NCI-H226 (cell line): ENCODE measurements at places on chromosomes 3 and 15.

GRCh38 chr3:8709801-8710507 lies 23.6 kb upstream of the CAV3 start:
- no peak for DNase-seq

- DNase-seq: no peak
Observed at GRCh38 chr3:63467392-63467791, 185.1 kb upstream of the SNTN start.

- DNase-seq: peak; percentile 27
Observed at GRCh38 chr15:59632714-59633113, 21.1 kb downstream of the GCNT3 start.

GRCh38 chr15:69059557-69059943 lies 45.1 kb downstream of the NOX5 start:
- no peak for DNase-seq

- DNase-seq: no peak
Observed at GRCh38 chr3:194184801-194185200, 48.9 kb downstream of the HES1 start.

GRCh38 chr3:161409069-161409468 lies 37.8 kb upstream of the SPTSSB start:
- peak; percentile 20 for DNase-seq

DNA sequence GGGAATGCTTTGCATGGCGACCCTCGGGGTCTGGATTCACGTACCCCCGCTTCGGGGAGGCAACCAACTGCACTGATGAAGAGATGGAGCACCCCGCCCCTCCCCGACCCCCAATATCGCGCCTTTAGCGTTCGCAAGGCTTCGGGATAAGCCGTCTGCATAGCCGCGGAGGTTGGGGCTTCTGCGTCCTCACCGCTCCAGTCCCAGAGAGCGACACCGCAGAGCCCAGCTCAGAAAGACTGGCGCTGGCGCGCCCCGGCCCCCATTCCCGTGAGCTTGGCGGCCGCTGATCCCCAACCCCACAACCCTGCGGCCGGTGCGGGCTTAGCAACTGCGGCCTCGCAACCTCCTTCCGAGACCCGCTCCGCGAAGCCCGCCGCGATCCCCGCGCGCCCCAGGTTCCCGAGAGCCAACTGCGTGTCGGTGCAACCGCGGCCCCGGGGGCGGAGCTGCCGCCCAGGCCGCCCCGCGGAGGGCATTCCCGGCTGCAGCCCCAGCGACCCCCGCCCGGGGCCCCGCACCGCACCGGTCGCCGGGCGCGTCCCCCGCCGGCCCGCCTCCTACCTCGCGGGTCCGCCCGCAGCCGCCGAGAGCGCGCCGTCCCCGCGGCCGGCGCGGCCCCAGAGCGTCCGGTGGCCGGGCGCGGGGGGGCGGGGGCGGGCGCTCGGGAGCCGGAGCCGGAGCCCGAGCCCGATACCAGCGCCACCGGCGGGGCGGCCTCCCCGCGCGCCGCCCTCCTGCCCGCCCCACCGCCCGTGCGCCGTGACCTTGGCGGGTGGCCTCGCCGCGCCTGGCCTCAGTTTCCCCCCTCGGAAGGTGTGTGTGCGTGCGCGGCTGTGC lies 79.5 kb downstream of the IQSEC1 start:
- no peak for DNase-seq

- DNase-seq: peak; percentile 89
Observed at GRCh38 chr3:197298945-197299854, 788 bp upstream of the DLG1 start.

DNA sequence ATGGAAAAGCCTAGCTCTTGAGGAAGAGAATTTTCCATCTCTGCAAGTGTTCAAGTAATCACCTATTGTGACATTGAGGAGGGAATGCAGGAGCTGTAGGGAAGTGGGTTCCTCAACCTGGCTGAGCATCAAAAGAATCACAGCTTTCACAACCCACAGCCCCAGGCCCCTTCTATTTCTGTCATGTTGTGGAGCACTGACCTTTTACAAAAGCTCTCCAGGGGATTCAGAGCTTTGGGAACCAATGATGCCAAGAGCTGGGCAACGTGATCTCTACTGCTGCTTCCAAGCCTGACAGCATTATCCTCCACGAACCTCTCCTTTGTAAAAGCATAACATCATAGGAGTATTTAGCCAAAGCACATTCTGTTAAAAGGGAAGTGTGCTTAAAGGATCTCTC lies 231.1 kb downstream of the ADAMTS9 start:
- no peak for DNase-seq

DNA sequence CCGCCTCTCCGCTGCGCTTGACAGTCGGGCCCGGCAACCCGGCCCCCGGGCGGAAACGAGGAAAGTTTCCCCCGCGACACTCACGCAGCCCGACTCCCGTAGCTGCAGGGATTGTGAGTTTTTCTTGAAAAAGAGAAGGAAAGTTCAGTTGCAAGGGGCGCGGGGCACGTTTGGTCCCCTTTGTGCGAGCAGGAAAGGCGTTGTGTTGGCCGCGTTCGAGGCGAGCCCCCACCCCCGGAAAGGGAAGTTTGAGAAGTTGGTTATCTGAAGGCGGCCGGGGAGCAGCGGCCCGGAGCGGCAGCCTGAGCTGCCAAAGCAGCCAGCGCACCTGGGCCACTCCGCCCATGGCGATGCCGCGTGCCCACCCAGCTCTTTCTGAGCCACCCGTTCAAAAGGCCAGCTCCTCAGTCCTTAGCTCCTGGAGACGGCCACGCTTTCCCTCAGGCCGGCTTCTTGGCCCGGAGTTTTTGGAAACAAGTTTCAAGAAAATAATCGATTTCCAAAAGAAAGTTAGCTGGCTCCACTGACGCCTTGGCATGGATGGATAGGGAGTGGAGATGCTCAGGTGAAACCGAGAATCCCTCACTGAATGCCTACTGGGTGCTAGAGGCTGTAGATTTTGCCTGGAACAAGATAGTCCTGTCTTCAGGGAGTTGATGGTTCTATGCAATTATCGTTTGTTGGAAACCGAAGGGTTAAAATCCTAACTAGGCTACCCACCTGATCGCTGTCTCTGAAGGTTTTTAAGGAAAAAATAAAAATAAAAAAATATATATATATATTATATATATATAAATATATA lies 832 bp downstream of the TGFBR2 start:
- DNase-seq: peak; percentile 3

DNA sequence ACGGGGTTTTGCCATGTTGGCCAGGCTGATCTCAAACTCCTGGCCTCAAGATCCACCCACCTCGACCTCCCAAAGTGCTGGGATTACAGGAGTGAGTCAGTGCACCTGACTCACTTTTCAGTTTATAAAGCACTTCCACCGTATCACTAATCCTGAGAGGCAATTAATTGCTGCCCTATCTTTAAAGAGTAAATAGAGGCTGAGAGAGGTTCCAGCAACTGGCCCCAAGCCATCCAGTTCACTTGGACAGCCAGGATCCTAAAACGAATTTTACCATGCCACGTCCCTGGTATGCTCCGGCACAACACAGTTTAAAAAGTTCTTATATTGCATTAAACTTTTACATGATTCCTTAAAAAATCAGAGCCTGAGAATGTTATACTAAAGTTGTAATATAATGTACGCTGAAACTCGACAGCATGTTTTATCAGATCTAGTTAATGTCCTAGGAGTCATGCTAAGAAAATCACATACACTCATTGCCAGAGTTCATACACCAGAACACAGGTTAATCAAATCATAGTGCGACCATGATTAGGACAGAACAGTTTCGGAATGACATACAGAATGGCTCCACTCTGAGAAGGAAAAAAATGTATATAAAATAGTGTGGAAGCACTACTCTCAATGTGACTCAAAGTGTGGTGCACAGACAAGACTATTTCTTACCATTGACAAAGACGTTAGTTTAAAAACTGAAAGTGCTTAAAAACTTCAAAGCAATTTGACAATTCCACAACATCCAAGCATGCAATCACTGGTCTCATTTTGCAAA lies 125.4 kb downstream of the ULK4 start:
- peak; percentile 13 for DNase-seq

GRCh38 chr3:87127281-87127680 lies 99.8 kb upstream of the CHMP2B start:
- DNase-seq: no peak

DNA sequence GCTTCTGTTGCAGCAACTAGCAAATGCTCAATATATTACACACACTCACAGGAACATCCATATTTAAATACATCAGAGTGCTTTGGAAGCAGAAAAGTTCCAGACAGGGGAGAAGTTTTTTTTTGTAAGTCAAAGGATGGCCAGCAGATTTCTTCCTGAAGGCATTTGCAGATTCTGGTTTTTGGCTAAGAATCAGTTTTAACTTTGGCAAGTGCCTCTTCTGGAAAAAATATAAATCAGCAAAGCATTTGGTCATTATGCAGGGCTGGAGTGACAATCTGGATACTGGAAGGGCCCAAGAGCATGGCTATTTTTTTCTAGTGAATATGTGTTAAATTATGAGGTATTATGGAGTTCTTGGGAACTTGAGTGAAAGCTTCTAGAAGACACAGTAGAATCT lies 495.3 kb upstream of the ARPP21 start:
- DNase-seq: no peak

GRCh38 chr3:122406198-122406597 lies 9.7 kb downstream of the WDR5B start:
- DNase-seq: no peak

DNA sequence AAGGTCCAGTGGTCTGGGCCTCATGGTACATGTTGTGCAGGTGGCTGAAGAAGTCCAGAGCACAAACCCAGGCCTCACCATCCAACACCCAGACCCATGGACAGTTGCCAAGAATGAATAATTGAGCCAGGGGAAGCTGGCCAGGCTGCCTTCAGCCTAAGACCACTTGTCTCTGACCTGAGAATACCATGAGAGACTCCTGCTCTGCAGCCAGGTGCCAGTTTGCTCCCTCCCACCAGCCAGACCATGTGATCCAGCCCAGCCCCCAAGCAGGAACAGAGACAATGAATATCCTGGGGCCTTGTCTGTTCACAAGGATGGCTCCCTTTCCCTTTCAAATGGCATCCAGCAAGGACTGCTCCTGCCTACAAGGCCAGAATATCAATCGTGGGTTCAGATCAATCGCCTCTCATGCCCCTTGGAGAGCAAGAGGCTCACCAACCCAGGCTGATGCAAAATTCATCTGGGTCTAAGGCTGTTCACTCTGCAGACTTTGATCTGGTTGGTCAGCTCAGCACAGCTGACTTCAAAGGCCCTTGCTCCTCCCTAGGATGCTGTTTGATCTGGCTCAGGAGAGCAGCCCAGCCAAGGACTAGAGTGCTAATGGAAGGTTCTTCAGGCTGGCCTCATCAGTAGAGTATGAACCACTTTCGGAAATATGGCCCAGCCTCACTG lies 13.4 kb downstream of the TRAIP start:
- DNase-seq: no peak

- DNase-seq: no peak
Observed at GRCh38 chr3:195133462-195133861, 137.5 kb downstream of the XXYLT1 start.

DNA sequence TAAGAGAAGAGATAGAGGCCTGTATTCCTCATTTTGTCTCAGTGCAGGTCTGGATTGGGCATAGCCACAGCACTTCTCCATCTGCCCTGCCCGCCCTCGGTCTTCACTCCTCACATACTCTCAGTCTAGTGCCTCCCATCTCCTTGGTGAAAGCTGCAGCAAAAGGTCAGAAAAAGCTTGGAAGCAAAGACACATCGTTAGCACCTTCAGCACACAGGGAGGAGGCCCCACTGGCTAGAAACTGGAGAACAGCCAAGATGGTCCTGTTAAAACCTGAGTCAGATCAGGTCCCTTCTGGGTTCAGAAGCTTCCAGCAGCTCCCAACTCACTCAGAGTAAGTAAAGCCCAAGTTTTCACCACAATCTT lies 1.6 kb upstream of the KLF15 start:
- no peak for DNase-seq
